ENCODE measurements at places on chromosomes 7 and 10.

GRCh38 chr10:89314676-89315075, 12.8 kb downstream of the IFIT2 start:
- DNase-seq = no peak

- DNase-seq = no peak
Observed at GRCh38 chr10:28219251-28219650, 83.6 kb downstream of the MPP7 start.

DNA sequence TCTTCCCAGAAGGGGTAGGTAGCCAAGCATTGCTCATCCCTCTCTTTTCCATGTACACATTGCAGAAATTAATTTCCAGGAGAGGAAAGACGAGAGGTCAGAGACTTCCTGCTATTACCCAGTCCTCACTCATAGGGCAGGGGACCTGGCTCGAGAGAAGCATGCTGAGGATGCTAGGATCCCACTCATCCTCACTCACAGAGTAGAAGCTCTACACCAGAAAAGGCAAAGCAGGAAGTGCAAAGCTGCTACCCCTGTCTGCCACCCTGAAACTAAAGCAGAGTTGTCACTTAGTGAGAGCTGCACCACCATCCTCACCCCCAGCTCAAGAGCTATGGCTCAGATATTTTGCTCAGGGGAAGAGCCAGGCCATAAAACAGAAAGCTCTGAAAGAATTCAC, 9.9 kb downstream of the OR9A2 start:
- no peak for DNase-seq

DNA sequence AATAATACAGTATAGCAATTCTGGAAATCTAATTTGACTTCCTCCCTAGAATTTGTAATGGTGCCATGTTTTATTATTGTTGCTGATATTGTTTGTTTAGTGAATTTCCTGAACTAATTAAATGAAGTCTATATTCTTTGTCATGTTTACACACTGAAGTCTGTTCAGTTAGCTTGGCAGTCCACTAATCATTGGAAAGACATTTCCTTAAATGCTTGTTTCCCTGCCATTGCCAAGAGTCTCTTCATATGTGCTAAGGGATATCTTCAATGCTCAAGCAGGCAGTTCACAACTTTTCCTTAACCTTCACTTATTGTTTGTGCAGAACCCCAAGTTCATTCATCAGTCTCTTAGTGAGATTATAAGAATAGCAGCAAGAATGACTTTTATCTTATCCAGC, 755.3 kb downstream of the INHBA start:
- no peak for DNase-seq

GRCh38 chr10:2076528-2076927, 339.2 kb upstream of the ADARB2 start:
- DNase-seq = no peak

DNA sequence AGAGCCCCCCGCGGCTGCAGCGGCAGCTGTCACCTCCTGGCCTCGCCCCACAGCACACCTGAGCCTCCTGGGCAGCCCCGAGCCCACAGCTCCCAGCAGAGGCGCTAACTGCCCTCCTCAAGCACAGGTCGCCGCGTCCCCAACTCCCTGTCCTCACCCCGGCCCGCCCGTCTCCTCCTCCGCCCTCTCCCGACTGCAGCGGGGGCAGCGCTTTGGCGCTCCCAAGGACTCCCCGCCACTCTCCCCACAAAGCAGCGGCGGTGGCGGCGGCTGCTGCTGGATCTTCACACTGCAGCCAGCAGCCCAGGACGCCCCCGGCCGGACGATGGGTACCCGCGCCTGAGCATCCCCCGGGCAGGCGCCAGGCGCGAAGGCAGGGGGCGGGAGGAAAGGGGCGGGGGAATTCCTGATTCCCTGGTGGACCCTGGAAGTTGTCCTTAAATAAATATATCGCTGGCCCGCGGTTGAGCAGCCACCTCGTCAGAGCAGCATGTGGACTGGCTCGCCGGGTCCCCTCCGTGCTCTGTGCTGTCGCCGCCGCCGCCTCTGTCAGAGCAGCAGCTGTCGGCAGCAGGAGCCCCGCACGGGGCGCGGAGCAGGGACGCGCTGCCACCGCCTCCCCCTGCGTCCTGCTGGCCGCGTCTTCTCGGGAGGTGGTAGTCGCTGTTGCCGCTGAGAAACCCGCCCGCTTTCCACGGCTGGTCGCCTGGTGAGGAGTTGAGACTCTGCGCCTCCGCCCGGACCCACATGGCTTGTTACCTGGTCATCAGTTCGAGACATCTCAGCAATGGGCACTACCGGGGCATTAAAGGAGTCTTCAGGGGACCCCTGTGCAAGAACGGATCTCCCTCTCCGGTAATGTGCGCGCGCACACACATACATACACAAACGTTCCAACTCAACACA, at the start of gene ZNF804B:
TSS of gene ZNF804B (plus strand) at position 471 of the 906 bp plus-strand sequence. CDS start at position 748, 277 bp downstream.
- DNase-seq = no peak

DNA sequence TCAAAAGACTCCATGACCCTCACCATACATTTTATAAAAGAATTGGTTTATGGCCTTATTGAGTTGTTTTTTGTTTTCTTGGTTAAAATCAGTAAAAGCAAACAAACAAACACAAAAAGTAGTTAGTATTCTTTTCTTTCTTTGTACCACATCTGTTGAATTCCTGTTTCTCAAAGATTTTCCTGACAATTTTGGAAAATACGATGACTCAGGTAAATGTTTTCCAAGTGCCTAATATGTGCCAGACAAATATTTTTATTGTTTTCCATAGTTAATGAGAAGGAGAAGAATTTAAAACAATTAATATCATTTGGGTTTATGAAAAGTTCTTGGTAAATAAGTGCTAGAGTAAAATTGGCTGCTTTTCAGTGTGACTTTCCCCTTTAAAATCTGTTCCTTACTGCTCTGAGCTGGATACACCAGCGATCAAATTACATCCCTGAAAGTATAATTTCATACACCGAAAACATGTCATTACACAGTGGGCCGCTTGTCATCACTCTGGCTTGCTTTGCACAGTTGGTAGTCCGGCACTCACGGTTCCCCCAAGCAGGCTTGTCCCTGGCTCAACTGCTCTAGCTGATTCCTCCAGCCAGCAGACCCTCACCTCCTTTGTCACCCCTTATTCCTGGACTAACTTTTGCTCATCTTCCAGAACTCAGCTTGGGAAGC, 80.5 kb downstream of the TBXAS1 start:
- DNase-seq = no peak

DNA sequence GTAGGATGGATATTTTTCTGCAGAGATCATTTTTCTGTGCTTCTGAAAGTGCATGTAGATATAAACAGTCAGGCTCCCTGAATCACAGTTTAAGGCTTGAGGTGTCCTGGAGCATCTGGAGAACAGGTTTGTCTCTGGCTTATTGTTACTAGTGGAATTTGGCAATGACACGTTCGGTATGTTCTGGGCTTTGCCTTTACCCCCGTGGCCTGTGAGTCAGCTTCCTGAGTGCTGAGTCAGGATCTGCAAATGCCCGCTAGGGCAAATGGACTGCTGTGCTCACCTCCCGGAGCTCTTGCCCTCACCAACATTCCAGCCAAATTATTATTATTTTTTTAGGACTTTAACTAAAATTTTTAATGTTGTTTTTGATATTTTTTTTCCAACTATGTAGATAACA, 192.5 kb upstream of the PRSS1 start:
- no peak for DNase-seq

GRCh38 chr7:66296-66695, 126.1 kb upstream of the FAM20C start:
- no peak for DNase-seq

GRCh38 chr10:108836362-108836761, 1086.9 kb downstream of the XPNPEP1 start:
- DNase-seq = no peak

DNA sequence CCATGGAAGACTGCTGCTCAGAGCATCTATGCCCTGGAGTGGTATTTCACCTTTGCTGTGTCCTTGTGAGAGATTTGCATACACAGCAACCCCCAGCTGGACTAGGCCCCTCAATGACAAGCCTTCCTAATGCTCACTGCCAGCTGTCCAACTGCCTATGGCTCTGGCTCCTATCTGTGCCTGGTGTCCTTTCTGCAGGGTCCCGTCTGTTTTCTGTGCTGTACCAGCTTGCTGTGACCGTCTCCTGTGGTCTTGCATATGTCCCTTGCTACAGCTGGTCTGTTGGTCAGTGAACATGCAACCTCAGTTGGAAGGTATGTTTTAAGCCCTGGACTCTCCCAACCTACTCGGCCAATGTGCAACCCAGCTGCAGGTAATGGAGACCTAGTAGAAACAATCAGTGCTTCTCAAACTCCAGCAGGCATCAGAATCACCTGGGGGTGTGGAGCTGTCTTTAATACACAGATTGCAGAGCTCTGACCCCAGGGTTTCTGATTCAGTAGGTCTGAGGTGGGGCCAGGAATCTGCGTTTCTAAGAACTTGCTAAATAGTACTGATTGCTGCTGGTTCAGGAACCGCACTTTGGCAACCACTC, 306.4 kb upstream of the ZNF32 start:
- DNase-seq = no peak

DNA sequence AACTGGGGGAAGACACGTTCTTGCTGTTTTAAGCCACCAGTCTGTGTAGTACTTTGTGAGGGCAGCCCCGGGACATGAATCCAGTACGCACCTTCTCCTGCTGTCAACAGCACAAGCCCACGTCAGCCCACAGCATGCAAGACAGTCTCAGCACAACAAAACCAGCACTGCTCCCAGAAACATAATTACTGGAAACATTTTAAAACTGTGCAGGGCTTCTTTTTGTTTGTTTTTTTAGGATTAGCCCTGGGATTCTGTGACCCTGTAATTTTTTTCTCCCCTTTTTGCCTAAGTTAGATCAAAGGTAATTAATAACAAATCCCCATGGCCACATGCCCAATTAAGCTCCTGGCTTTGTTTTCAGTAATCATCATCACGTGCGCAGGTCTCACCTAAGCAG, 87.5 kb downstream of the VOPP1 start:
- no peak for DNase-seq

GRCh38 chr10:29486433-29486832, 148.3 kb downstream of the SVIL start:
- DNase-seq = no peak

DNA sequence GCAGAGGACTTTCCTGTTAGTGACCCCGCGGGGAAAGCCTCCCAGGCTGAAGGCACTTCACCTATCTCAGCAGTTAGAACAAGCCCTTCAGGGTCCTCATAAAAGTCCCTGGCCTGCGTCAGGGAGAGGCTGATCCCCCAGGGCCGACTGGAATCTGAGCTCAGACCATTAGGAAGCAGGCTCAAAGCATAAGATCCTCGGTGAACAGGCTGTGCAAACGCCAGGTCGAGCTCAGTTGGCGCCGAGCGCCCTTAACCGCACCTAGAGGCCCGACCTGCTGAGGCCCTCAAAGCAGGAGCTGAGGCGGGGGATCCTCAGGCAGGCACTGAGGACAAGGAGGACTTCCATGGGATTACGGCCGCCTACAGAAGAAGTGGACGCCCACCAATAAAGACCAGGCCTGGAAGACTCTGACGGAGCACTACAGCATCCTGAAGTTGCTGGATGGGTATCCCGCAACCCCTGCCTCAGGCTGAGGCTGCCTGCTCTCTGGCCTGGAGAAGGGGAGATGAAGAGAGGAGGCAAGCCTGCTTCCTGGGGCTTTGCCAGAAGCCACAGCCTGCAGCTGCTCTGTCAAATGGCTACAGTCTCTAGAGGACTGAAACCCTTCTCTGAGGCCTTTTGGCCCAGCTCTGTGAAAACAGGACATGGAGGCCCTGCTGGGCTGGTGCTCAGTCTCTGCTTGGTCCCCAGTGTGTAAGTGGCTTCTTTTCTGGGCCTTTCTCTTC, 29.9 kb downstream of the LIPJ start:
- no peak for DNase-seq

GRCh38 chr10:24958091-24958720, 5.8 kb upstream of the PRTFDC1 start:
- no peak for DNase-seq
